Left ventricle myocardium superior (tissue), 1 donor: ENCODE measurements at places on chromosomes 3 and 15. TPM values are rescaled to one million over a fixed set of nuclear protein-coding genes. Genes with fewer than 3 reads are reported as not detected.

The NR2E3 gene
- total RNA-seq = not detected

The TRPM1 gene
- not detected for total RNA-seq

The SLC22A13 gene
- total RNA-seq = not detected

The CDC25A gene
- total RNA-seq = 0.77 TPM

The ASB14 gene
- 14.1 TPM for total RNA-seq

The ZNF106 gene
- total RNA-seq = 558 TPM

DNA sequence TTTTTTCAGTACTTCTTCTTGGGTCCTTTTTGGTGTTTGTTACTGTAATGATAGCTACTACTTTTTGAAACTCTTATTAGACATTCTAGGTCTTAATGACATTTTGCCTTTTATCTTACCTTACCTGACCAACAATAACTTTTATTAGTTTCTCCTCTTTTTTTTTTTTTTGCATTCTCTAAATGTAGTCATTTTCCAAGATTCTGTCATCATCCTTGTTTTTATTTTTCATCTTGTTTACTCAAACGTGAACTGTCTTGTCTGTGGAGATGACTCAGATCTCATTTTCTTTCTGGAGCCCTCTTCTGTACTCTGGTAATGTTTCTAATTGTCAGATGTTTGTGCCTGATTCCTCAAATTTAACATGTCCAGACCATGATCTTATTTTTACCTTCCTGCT is 2.9 kb downstream of the ABHD5 start:
- DNase-seq = no peak

- peak; percentile 34 for DNase-seq
These were observed 19.9 kb downstream of the ITPR1 start for GRCh38 chr3:4512895-4513616.

DNA sequence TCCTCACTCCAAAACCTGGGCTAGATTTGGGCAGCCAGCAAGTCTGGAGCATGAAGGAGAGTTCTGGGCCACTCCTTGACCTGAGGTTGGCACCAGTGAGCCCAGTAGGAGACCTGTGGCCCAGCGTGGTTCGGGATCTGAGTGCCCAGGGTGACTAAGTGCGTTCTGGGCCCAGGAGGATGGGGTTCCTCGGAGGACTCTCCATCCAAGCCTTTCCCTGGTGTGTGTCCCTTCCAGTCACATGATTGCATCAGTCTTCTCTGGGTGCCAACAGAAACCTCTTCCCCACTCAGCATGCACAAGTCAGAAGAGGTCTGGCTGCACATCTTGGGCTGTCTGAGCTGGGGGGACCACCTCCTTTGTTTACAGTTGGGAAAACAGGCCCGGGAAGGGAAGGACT is 14.9 kb downstream of the TMEM43 start:
- DNase-seq = no peak

DNA sequence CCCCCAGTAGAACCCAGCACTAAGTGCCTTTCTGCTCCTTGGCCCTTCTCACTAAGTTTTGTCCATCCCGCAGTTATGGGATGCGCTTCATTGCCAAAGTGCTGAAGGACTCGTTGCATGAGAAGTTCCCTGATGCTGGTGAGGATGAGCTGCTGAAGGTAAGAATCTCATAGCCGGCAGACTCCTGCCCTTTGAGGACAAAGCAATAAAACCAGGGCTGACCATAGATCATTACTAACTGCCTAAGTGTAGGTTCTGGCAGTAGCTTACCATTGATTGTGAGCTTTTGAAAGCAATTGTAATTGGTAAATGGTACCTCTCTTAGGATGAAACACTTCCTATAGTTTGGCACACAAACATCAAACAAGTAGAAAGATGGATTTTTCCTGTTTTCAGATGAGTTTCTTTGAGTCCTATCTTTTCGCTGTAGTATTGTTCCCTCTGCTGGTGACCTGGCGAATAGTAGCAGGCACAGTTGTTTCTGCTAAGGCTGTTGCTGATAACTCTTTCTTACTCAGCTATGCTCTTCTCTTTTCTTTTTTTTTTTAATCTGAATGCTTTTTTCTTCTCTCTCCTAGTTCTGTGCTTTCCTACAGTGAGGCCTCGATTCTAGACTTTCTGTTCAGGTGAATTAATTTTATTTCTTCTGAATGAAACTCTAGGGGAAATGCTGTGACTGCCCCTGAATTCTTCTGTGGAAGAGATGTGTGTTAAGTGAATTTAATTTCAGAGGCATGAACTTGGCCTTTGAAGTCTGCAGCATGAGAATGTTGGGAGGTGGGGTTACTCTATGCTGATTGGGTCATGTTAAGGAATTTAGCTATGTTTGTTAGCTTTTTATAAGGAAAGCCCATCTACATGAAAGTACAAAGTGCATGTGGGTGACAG is 47.4 kb upstream of the CRTC3 start:
- no peak for DNase-seq

- no peak for DNase-seq
These were observed 39.2 kb downstream of the ROPN1B start for GRCh38 chr3:126008219-126008618.

DNA sequence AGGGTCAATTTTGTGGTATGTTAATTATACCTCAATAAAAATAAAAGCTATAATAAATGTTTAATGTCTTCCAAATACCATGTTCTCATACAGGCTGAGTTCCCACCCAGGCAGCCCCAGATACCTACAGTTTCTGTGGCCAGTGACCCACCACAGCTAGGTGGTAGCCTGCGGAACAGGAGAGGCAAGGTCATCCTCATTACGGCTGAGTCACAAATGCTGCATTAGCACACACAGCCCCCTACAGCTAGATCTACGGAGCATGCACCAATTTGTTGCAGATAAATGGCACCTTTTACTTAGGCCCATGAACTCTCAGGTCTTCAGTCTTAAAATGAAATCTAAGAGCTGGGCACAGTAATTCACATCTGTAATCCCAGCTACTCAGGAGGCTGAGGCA is 5.1 kb downstream of the SPATA12 start:
- DNase-seq = no peak

DNA sequence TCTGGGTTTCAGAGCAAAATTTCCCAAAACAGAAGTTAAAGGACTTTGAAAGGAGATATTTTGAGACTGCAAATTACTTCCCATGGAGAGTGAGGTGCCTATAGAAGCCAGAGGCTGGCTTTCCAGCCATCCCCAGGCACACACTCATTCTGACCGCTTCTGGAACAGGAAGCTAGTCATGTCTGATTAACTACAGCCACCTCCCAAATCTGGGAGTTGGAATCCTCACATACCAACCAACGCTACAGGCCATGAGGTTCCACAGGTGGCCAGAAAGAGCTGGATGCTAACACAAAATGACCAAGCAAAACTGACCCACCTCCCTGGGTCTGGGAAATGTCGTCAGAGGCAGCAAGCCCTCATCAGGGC is 87.2 kb downstream of the SNRK start:
- DNase-seq = no peak

- DNase-seq = no peak
These were observed 204.1 kb upstream of the SUCLG2 start for GRCh38 chr3:67858492-67858891.

- no peak for DNase-seq
These were observed 126.2 kb downstream of the MDFIC2 start for GRCh38 chr3:70186221-70186620.

GRCh38 chr3:13192471-13193213 is 119.4 kb upstream of the IQSEC1 start:
- DNase-seq = no peak

DNA sequence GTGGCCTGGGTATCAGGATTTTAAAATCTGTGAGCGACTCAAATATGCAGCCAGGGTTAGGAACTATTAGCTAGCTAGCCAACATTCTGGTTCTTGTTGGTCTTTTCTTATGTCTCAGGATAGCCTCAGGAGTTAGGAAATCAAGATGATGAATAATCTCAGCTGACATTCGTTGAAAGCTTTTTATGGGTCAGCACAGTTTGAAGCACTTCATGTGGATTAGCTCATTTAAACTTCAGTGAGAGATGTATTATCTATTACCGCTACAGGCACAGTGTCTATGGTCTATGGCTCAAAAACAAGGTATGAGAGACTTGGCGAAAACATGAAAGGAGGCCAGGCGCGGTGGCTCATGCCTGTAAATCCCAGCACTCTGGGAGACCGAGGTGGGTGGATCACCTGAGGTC is 187.5 kb upstream of the THRB start:
- DNase-seq = no peak

GRCh38 chr3:4533489-4534443 is 40.6 kb downstream of the ITPR1 start:
- peak; percentile 54 for DNase-seq

DNA sequence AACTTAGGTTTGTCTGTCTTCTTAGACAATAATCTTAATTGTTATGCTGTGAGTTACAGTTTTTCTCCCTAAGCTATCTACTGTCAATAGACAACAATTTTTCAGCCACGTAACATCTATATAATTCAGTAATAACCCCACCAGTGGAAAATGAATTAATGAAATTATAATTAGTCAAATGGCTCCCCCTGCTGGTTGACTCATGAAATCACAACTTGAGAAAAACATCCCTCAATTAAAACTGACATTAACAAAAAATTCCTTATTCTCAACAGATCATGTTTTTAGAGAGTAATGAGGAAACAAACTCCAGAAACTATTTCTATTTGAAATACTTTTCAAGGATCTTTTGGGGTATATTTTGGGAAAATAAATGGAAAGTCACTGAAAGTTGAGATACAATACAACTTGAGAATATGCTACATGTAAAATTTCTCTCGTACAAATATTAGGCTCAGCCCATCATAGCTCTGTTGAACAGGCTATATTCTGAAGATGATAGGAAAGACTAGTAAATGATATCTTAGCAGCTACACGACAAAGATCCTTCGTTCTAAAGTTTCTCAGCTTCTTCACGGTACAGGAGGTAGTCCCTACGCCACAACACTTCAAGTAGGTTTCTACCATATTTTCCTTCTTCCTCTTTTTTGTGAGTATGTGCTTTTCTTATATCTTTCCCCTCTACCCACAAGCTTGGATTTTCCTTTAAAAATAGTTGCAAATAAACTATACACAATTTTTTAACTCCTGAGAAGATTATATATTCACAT is 20.7 kb downstream of the PPP1R2 start:
- no peak for DNase-seq

DNA sequence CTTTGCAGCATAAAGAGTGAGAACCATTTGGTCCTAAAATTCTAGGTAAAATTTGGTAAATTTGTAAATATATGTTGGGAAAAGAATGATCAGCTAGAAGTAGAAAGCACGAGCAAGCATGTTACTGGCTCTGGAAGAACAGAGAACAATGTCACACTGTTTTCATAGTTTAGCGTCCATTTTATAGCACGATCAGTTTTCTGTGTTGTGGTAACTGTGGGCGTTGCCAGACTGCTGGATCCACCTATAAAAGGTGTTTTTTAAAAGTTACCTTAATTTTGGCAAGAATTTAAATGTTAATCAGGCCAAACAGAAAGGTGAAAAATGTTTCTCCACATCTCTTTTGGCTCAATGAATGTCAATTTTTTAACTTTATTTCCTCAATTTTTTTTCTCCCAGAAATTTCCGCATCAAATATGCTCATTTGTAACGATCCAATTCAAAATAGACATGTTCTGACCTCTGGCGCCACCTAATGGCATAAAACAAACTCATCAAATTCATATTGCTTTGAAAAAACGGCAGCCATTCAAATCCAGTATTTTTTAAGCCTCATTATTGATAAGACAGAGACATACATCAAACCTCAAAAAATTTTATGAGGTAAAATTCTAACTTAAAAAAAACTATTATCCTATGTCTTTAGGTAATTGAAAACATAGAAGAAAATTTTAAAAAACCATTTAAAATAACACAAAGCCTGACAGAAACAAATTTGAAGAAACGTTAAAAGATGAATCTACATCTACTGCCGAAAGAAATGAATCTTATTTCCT is 5.5 kb upstream of the GP5 start:
- no peak for DNase-seq

DNA sequence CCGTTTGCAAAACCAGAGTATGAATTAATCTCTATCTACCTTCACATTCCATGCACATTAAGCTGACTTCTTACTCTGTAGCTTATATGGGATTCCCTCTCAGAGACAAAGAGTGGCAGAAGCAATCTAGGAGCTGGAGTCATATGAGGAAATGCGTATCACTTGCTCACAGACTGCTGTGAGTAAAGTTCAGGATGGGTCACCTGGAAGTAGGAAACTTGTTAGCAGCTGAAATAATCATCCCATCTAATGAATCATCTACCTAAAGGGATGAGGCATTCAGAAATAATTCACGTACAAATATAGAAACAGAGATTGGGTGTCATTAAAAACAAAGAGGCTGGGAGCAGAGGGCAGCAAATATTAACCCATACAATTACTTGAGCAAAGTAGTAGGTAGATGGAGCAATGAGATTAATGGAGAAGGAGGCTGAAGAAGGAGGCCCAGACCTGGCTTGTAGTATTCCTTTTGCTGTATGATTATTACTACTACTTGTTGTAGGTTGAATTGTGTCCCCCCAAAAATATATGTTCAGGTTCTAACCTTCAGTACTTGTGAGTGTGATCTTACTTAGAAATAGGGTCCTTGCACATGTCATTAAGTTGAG is 866.3 kb downstream of the ROBO2 start:
- no peak for DNase-seq

DNA sequence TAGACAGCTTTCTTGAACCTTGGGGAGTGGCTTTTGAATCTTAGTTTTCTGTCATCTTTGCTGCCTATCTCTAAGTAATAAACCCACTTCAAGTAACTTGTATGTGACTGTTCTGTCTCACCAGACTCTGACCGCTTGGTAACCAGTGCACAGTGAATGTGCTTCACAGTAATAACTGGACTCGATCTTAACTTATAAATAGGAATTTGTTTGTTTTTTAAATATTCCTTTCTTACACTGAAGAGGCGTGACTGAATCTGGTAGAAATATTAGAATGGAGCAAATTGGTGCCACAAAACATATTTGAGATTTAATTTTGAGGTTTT is 318.0 kb downstream of the GBE1 start:
- no peak for DNase-seq

DNA sequence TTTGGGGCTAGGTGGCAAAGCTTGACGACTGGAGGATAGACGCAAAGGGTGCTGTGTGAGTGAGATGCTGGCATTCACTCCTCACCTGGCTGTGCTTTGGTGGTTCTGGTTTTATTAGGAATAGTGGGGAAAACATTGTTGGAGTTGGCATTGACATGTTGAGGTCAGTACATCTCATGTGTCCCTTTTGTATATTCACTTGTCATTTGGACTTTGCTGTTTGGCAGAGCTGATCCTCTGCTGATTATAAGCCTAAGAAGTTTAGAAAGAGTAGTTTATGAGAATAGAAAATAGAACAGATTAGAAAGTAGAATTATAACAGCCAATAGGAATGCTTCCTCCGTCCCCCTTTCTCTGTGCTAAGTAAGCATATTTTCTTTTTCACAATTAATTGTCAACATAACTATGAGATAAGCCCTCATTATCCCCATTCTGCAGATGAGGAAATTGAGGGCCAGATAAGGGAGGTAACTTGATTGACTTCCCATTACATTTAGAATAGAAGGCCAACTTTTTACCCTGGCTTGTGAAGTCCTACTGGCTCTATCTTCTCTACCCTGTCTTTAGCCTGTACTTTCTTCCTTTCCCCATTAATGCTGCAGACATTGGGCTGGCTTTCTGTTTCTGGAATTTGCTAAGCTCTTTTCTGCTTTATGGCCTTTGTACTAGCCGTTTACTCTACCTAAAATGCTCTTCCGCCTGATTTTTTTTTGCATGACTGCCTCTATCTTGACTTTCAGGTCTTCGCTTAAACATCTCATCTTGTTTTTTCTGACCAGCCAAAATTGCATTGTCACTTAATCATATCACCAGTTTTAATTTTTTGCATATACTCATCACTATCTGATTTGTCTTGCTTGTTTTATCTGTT is 12.8 kb downstream of the ITPR1 start:
- no peak for DNase-seq
